Thoracic aorta (tissue), 2 donors: ENCODE measurements at places on chromosomes 1 and 21.

GRCh38 chr1:200336901-200337391, 72.9 kb downstream of the ZNF281 start:
- DNase-seq, result no peak

GRCh38 chr21:46081862-46082712, 15.8 kb upstream of the COL6A2 start:
- DNase-seq, result no peak

GRCh38 chr1:222781251-222781650, 33.6 kb upstream of the DISP1 start:
- DNase-seq, result no peak

GRCh38 chr1:194919146-194919545, 1689.1 kb downstream of the KCNT2 start:
- no peak for DNase-seq

DNA sequence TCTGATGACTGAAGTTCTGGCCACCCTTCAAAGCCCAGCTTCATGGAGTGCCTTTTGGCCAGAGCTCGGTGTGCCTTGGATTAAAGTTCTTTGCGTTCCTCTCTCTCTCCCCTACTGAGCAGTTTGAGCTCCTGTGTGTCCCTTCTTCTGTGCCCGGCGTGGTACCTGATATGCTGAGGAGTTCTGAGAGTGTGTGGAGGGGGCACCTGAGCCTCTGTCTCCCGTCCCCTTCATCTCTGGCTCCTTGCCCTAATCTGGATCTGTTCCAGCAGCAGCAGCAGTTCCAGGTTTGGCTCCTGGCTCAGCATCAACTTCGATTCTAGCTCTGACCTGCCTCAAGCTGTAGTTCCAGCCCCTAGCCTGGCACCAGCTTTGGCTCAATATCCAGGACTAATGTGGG, 25.1 kb upstream of the MYCL start:
- no peak for DNase-seq

GRCh38 chr1:52899445-52899894, 22.1 kb downstream of the ECHDC2 start:
- no peak for DNase-seq

GRCh38 chr1:239237912-239238311, 148.5 kb upstream of the CHRM3 start:
- no peak for DNase-seq

DNA sequence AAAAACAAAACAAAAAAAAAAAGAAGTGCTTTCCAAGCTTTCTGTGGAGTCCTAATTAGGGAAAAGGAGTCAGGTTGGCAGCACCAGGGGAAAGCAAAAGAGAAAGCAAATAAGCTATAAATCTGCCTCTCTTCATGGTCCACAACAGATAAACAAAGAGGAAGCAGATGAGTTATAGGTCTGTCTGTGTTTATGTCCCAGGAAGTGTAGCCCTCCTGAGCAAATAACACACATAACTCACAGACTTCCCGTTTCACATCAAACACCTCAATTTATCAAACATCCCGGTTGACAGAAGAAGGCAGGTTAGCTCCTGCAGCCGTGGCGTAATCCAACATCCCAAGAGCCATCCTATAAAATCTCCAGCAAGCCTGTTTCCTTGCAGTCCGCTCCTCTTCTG, 5.6 kb upstream of the SLC2A5 start:
- DNase-seq, result no peak

- no peak for DNase-seq
Measured at GRCh38 chr1:211114446-211114845, 19.5 kb downstream of the KCNH1 start.

DNA sequence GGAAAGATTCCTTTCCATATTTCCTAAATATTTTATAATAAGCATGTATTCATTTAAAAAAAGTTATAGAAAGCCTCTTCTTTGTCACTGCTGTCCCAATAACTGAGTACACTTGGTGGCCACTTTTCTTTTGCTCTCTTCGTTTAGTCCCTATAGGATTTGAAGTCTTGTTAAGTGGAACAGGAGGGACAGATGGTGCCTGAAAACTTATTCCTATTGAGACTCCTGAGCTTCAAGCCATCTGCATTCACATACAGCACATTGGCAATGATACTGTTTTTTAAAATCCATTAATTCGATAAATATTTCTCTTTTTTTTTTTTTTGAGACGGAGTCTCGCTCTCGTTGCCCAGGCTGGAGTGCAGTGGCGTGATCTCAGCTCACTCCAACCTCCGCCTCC, 2.0 kb upstream of the ZBTB40 start:
- no peak for DNase-seq

GRCh38 chr1:25538191-25538767, 5.1 kb upstream of the LDLRAP1 start:
- no peak for DNase-seq

DNA sequence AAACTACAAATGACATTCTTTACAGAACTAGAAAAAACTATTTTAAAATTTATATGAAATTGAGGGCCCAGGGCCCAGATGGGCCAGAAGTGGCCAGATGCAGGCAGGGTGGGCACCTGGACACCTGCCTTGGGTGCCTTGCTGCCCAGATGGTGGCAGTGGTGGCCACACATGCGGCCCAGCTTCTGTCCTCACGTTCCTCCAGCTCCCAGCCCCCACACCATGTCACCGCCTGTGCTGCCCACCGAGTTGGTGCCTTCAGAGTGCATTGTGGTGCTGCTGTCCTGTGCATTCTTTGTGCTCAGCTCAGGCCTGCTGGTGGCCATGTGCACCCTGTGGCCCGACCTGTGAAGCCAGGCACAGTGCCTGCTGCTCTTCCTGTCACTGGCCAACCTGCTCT, 216.8 kb upstream of the CXADR start:
- DNase-seq, result no peak

- no peak for DNase-seq
Measured at GRCh38 chr1:13546791-13547190, 33.0 kb upstream of the LRRC38 start.
